Right ventricle myocardium superior (tissue), 1 donor: ENCODE measurements at places on chromosomes 5 and 9.

DNA sequence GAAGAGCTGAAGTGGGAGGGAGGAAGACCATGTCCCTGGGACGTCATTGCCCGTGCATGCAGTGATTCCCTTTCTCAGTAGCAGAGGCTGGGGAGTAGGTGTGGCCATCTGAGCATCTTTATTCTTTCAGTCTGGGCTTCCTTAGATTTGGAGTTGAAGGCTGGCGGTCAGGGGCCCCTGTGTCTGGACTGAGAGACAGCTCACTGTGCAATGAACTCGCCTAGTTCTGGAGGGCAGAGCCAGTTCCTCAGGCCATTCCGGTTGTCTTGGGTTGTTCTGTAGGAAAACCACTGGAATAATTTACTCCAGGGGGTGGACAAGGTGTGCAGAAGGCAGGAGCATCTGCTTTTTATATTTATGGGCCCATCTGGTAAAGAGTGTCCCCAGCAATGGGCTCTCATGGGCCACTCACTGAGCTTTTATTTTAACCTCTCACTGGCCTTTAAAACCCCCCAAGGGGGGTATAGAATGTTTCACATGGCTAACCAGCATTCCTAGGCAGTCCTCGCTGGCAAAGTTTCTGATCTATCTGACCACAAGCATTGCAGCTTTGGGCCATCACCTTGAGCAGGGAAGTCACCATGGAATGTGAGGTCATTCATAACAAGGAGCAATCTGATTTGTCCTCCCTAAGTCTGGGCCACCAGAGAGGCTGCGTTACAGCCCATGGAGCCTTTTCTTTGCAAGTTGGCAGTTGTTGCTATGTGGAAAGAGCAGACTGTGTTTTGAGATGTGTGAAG, 9.2 kb downstream of the STC2 start:
- no peak for DNase-seq

- peak; percentile 72 for DNase-seq
Measured at GRCh38 chr5:132221781-132222648, 5.6 kb downstream of the P4HA2 start.

DNA sequence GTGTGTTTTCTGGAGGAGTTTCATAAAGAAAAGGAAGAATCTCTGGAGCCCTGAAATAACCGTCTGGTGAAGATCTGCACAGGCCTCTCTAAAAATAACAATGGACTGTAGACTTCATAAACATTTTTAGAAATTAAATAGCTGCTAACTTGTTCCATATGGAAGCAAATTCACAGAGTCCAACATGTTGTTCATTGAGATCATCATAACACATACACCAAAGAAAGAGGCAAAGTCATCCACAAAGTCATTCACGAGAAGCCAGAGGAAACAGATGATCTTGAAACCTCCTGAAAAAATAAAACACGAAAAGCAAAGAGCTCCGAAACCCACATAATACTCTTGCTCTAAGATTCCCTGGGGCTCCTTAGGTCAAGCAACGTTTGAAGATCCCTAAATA, 347.8 kb downstream of the EFNA5 start:
- no peak for DNase-seq

DNA sequence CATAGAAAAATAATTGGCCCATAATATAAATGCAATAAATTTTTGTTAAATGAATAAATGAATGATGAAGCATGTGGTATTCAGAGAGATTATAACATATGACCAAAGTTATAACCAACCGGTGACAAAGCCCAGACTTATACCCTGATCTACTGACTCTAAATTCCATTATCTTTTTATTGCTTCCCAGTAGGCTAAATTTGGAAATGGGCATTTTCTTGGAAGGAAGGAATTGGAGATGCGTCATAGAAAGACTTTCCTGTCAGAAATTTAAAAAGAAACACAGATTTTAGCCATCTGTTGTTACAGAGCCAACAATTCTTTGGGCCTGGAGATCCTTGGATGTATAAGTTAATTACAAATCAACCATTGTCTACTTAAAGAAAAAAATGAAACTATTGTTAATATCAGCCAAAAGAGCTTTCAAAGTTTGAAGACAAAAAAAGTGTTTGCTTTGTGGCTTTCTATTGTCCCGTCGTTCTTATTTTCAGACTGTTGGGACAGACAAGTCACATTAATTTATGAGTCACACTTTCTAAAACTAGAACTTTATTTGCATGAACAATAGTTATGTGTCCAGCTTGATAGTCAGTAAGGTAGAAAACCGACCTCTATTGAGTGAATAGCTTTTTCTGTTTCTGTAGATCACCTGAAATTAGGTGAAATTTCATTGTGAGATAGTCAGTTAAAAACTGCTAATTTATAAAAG, 428.7 kb downstream of the GABRG2 start:
- DNase-seq, result no peak
